ENCODE measurements at places on chromosomes 2 and 18.

DNA sequence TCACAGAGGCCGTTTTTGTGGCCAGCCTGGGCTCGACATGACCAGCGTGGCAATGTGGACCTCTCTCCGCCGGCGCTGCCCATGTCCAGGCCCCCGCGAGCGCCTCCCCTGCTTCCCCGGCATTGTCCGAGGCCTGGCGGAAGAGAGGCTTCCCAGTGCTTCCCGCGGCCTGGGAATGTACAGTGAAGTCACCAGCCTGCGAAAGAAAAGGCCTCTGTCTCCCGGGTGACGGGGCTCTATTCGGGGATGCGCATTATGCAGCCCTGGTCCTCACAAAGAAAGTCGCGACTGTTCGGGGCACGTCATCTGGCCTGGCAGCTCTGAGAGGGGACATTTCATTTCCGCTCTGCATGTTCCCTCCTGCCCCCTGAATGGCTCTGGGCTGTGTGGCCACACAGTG is 109.2 kb upstream of the AGAP1 start:
- DNase-seq = no peak

DNA sequence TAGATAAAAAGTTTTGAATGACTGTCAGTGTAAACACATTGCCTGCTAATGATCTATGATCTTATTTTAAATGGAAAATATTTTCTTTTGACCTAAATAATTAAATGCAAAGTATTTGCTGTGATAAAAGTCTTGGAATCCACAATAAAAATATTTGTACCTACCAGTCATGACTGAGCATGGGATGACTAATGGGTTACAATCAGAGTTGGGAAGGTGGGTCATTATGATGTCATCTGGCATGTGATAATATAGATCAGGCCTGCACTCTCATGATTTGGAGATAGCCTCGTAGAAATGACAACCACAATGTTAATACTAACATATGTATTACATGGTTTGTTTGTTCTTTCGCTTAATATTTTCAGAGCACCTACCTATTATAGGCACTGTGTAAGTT is 848.8 kb upstream of the KLHL29 start:
- peak; percentile 1 for DNase-seq

DNA sequence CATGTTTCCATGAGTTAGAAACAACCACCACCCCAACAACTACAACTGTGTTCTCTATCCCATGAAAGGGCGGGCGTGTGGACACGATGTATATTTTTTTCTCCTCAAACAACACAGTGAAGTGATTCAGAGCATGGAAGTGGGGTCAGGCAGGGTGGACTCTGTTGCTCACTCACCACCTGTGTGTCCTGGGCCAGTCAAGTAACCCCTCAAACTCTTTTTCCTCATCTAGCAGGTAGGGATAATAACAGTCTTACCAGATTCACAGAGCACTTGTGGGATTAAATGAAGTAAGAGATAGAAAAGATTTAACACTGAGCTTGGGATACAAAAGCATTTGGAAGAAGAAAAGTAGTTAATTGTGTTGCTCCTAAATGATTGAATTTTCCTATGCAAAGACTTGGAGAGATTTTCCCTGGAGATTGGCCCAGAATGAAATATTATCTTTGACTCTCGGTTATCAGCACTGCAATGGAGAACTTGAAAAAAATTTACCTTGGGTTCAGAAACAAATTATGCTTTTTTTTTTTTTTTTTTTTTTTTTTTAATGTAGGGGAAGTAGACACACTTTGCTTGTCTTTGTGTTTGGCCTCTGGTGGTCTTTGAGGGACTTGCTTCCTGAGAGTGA is 161.9 kb upstream of the EPAS1 start:
- DNase-seq = no peak

GRCh38 chr2:84716564-84716963 is 164.3 kb downstream of the TRABD2A start:
- DNase-seq = no peak

- peak; percentile 66 for DNase-seq
Observed at GRCh38 chr2:64035072-64035942, 16.1 kb upstream of the VPS54 start.

GRCh38 chr2:235752846-235753245 is 259.0 kb downstream of the AGAP1 start:
- DNase-seq = no peak

DNA sequence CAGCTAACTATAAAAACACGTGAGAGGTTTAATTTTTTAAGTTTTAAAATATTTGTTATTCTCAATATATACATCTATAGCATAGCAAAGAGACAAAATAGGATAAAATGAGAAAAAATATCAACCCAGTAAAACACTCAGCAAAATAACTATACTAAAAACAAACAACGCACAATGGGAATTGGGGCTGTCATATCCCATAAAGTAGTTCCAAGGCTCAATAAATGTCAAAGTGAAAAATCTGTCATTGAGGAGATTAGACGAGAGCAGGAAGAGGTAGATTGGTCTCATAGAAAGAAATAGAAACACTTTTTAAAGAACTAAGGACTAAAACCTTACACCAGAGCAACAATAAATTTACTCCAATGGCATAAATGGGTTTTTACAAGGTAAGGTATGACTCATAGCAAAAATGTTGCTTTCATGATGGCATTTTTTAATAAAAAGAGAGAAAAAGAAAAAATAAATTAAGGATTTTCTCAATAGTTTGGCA is 153.7 kb downstream of the EVA1A start:
- DNase-seq = no peak

- DNase-seq = no peak
Observed at GRCh38 chr2:45257820-45258219, 248.6 kb upstream of the SIX2 start.

DNA sequence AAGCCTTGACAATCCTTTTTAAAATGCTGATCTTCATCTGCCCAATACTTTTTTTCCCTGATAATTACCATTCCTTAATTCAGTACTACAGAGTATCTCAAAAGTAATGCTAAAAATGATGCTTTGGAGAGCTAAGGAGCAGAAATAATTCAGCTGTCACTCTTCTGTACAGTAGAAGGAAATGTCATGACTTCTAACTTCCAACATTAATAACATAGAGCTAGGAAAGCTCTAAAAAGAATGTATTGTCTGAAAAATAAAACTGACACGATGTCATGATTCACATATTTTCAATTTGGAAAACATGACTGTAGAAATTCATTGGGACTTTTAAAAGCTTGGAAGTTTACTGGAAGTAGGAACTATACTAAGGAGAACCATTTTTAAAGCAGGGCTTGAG is 212.3 kb downstream of the GULP1 start:
- no peak for DNase-seq

- DNase-seq = no peak
Observed at GRCh38 chr2:8597559-8598225, 84.2 kb upstream of the ID2 start.
